Thoracic aorta (tissue), 2 donors: ENCODE measurements at places on chromosomes 3 and 15.

- DNase-seq: no peak
- no peaks in the 10 kb centered on the region for H3K27me3 ChIP-seq
- no peaks in the 10 kb centered on the region for H3K4me1 ChIP-seq
- no peaks in the 10 kb centered on the region for H3K36me3 ChIP-seq
- no peak overlapping the region for H3K27ac ChIP-seq
- H3K4me3 ChIP-seq: no peak overlapping the region
These were observed 186.6 kb downstream of the SLC9A9 start for GRCh38 chr3:143661677-143662076.

DNA sequence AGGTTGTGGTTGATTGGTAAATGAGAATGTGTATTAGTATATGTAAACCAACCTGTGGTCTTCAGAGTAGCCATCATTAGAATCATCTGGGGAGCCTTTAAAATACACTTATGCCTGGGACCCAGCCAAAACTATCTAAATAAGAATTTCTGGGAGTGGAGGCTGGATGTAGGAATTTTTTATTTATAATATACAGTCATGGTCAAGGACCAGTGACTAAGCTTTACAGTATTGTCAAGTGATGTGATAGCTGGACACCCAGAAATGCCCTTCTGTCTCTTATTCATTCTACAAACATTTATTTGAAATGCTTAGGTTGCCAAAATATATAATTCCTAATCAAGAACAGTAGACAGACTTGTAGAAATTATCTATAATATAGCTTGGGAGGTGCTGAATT lies 132.2 kb downstream of the MBNL1 start:
- H3K36me3 ChIP-seq: no peaks in the 10 kb centered on the region
- H3K4me1 ChIP-seq: peaks cover 96% of the 10 kb centered on the region
- H3K27ac ChIP-seq: peak overlapping the region; percentile 83
- no peak for DNase-seq
- no peaks in the 10 kb centered on the region for H3K27me3 ChIP-seq
- no peak overlapping the region for H3K4me3 ChIP-seq

DNA sequence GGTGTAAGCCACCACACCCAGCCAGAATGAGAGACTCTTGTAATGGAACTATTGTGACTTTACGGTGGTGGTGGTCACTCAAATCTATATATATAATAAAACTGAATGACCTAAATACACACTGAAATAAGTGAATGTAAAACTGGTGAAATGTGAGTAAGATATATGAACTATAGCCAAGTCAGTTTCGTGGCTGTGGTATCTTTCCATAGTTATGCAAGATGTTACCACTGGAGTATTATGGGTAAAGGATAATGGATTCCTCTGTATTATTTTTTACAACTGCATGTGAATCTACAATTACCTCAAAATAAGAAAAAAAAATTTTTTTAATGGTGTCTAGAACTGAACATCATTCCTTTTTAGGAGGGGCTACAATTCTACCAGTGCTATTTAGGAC lies 21.9 kb downstream of the PIK3CB start:
- H3K4me3 ChIP-seq: no peak overlapping the region
- no peaks in the 10 kb centered on the region for H3K4me1 ChIP-seq
- H3K27me3 ChIP-seq: no peaks in the 10 kb centered on the region
- DNase-seq: no peak
- no peak overlapping the region for H3K27ac ChIP-seq

- no peak overlapping the region for H3K4me3 ChIP-seq
- H3K4me1 ChIP-seq: peaks cover 18% of the 10 kb centered on the region
- no peaks in the 10 kb centered on the region for H3K27me3 ChIP-seq
- peaks cover 6% of the 10 kb centered on the region for H3K36me3 ChIP-seq
- DNase-seq: no peak
These were observed 3.8 kb downstream of the MPI start for GRCh38 chr15:74893627-74894026.

DNA sequence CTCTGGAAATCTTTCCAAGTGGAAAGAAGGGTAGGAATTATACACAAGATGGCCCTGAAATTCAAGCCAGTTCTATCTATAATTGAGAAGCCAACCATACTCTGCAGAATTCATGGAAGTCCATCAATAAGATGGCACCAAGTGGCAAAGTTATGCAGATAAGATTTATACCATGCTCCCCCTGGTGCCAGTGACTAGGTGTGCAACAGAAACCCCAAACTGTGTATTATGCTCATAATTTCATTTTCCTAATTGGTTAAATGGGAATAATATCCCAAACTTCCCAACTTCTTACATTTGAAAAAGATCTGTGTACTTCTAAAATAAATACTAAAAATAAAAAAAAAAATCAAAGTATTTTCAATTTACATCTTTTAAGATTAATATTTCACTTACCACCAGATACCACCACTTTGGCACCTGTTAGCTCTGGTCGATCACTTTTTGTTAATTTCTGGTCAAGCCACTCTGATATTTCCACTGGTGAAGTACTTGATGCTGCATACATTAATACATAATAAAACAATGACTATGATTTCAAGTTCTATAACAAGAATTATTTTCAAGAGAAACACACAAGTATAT lies 25.9 kb downstream of the ETFA start:
- H3K4me3 ChIP-seq: no peak overlapping the region
- H3K4me1 ChIP-seq: no peaks in the 10 kb centered on the region
- no peaks in the 10 kb centered on the region for H3K27me3 ChIP-seq
- peaks cover 14% of the 10 kb centered on the region for H3K36me3 ChIP-seq
- no peak overlapping the region for H3K27ac ChIP-seq
- DNase-seq: no peak

GRCh38 chr3:81910244-81910852 lies 148.9 kb upstream of the GBE1 start:
- no peaks in the 10 kb centered on the region for H3K4me1 ChIP-seq
- H3K4me3 ChIP-seq: no peak overlapping the region
- H3K27me3 ChIP-seq: no peaks in the 10 kb centered on the region
- no peaks in the 10 kb centered on the region for H3K36me3 ChIP-seq
- H3K27ac ChIP-seq: no peak overlapping the region

GRCh38 chr3:107643038-107643883 lies 120.5 kb downstream of the BBX start:
- no peaks in the 10 kb centered on the region for H3K36me3 ChIP-seq
- H3K4me1 ChIP-seq: no peaks in the 10 kb centered on the region
- no peak overlapping the region for H3K4me3 ChIP-seq
- no peak for DNase-seq
- H3K27ac ChIP-seq: no peak overlapping the region

GRCh38 chr3:43862470-43862869 lies 171.7 kb downstream of the ABHD5 start:
- H3K27ac ChIP-seq: no peak overlapping the region
- no peaks in the 10 kb centered on the region for H3K36me3 ChIP-seq
- peaks cover 10% of the 10 kb centered on the region for H3K4me1 ChIP-seq
- no peak for DNase-seq

GRCh38 chr3:123015596-123015995 lies 12.0 kb downstream of the SEMA5B start:
- H3K27me3 ChIP-seq: no peaks in the 10 kb centered on the region
- H3K36me3 ChIP-seq: no peaks in the 10 kb centered on the region
- H3K4me1 ChIP-seq: no peaks in the 10 kb centered on the region
- H3K4me3 ChIP-seq: no peak overlapping the region

DNA sequence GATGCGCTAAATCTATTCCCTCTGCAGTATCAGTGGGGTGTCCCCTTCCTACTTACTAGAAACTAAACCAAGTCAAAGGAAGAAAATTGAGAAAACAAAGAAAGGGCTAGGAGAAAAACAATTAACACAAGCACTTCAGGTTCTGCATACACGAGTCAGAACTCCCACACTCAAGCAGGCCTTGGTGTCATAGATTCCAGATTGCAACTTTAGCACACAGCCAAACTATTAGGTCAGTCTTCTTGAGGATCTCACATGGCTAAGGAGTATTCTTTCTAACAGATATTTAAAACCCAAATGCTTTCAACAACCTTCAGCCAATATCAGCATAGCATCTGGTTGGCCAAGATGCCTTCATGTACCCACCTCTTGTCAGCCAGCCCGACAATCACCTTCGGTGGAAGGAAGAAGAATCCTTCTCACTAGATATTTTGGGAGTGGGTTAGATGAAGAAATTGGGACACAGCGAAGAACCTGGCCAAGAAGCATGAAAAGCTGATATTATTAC lies 340.0 kb downstream of the VPS13C start:
- DNase-seq: no peak
- no peaks in the 10 kb centered on the region for H3K36me3 ChIP-seq
- no peak overlapping the region for H3K27ac ChIP-seq

- peak within 1 kb of the TSS; percentile 86 for H3K27ac ChIP-seq
- no peaks in the 10 kb centered on the region for H3K27me3 ChIP-seq
- H3K4me3 ChIP-seq: peak within 1 kb of the TSS; percentile 96
- peaks cover 37% of the 10 kb centered on the region for H3K4me1 ChIP-seq
- no peaks in the 10 kb centered on the region for H3K36me3 ChIP-seq
These were observed at the start of gene CD276 for GRCh38 chr15:73683777-73684580. Gene CD276 (plus strand): TSS chr15:73684383. CDS start chr15:73699640, 15,257 bp downstream.

GRCh38 chr15:44028349-44028748 lies 166.7 kb downstream of the FRMD5 start:
- no peak for DNase-seq
- no peaks in the 10 kb centered on the region for H3K36me3 ChIP-seq
- H3K4me3 ChIP-seq: no peak overlapping the region
- H3K27ac ChIP-seq: no peak overlapping the region

GRCh38 chr3:180017846-180018245 lies 18.9 kb downstream of the PEX5L start:
- H3K27me3 ChIP-seq: no peaks in the 10 kb centered on the region
- no peak overlapping the region for H3K4me3 ChIP-seq
- no peak overlapping the region for H3K27ac ChIP-seq
- no peaks in the 10 kb centered on the region for H3K36me3 ChIP-seq

DNA sequence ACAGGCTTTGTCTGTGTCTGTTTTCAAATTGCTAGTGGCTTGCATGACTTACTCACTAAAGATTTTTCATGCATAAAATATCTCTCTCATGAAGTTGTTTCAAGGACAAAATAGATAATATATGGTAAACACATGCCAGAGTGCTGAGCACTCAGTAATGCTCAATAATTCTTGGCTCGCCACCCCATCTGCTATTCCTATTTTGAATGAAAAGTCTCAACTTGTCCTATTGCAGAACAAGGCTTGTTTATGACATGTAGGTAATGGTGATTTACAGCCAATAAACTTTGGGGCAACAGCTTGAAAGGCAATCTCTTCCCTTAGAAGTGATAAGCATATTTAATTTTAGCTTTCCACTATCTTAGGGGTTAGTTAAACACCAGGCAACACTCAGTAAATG lies 789.0 kb upstream of the ROBO1 start:
- no peak overlapping the region for H3K27ac ChIP-seq
- no peak overlapping the region for H3K4me3 ChIP-seq
- H3K36me3 ChIP-seq: no peaks in the 10 kb centered on the region
- H3K4me1 ChIP-seq: no peaks in the 10 kb centered on the region
- H3K27me3 ChIP-seq: no peaks in the 10 kb centered on the region

DNA sequence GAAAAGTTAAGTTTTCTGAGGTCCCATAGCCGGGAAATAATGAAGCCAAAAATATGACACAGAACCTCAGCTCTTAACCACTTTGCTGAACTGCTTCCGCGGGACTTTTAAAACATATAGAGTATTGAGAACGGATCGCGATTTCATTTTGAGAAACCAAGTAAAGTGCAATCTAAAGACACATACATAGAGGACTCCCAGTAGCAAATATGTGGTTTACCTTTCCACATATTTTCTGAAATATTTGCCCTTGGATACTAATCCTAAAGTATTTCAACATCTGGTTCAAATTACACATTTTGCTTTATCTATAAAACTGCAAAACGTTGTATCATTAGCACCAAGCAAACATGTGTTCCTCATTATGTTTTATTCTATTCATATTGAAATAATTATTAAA lies 776.5 kb downstream of the ROBO2 start:
- DNase-seq: no peak
- no peaks in the 10 kb centered on the region for H3K36me3 ChIP-seq
- no peaks in the 10 kb centered on the region for H3K4me1 ChIP-seq

GRCh38 chr3:158743664-158744566 lies 11.7 kb upstream of the RARRES1 start:
- H3K27ac ChIP-seq: no peak overlapping the region
- no peak overlapping the region for H3K4me3 ChIP-seq
- no peaks in the 10 kb centered on the region for H3K27me3 ChIP-seq

DNA sequence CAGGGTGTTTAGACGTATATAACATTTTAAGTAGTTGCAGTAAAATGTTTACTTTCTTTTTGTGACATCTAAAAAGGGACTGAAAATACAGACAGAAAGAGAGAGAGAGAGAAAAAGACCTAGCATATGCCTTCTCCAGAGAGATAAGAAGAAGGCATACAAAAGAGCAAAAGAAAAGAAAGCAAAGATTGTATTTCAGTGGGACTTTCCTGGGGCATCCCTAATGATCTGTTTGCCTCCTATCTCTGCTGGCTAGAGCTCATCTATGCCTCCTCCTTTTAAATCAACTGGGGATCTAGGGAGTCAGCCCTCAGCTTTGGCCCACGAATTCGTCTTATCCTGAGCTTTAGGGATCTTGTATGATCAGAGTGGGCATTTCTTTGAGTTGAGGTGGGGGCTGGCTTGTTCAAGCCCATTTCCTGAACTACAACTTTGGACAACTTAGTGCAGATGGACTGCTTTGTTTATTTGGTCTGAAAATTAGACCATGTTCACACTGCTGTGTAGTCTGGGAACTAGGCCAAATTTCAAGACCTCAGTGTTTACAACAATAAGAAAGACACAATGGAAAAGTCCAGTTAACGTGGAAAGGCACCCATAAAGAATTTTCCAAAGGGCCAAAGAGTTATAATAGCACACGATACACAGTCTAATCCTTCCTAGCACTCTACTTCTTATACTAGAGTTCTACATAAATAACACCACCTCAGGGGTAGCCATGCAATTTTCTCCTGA lies 61.0 kb downstream of the ATP8B4 start:
- H3K4me1 ChIP-seq: peaks cover 16% of the 10 kb centered on the region
- no peak overlapping the region for H3K27ac ChIP-seq
- no peaks in the 10 kb centered on the region for H3K27me3 ChIP-seq
